Stimulated activated CD4-positive, alpha-beta T cell treated with anti-CD3 and anti-CD28 coated beads, Interleukin-15, amount 100 ng/mL, for 48 hours (primary cell): ENCODE measurements at places on chromosomes 2 and 18.

- no peak for DNase-seq
Observed at GRCh38 chr18:30622104-30622503, 420.4 kb downstream of the DSC3 start.

DNA sequence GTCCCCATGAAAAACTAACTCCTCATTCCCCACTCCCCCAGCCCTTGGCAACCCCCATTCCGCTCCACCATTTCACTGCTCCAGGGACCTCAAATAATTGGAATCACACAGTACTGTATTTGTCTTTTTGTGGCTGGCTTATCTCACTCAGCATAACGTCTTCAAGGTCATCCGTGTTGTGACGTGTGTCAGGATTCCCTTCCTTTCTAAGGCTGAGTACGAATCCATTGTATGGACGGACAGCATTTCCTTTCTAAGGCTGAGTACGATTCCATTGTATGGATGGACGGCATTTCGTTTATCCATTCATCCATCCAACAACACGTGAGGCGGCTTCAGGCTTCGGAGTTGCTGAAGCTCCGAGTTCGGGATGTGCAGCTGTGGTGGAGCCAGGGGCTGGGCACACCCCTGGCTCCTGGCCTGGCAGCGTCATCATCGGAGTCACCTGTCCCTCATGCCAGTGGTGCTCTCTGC lies 1.2 kb upstream of the ASB1 start:
- DNase-seq, result no peak

DNA sequence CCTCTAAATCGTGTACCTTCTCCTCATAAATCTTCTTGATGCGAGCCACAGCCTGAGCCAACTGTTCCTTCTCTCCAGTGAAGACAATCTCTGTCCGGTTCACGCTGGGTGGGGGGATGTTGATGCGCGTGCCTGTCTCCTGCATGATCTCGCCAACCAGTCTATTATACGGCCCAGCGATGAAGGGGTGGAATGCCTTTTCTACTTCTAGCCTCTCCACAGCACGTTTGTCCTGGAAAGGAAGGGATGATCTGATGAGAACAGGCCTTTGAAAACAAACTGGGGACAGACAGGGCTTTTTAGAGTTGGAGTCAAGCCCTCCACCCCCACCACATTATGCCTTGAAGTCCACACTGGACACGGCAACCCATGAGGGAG lies 59.3 kb downstream of the HDLBP start:
- DNase-seq, result no peak

GRCh38 chr18:57915248-57915647 lies 112.1 kb upstream of the ATP8B1 start:
- no peak for DNase-seq

- no peak for DNase-seq
Observed at GRCh38 chr2:153891051-153891450, 19.3 kb downstream of the GALNT13 start.

- DNase-seq, result no peak
Observed at GRCh38 chr2:26088038-26088643, 54.3 kb downstream of the RAB10 start.

GRCh38 chr2:232979871-232980461 lies 33.1 kb downstream of the NGEF start:
- DNase-seq, result no peak

GRCh38 chr18:68564961-68565360 lies 149.9 kb downstream of the TMX3 start:
- DNase-seq, result no peak

DNA sequence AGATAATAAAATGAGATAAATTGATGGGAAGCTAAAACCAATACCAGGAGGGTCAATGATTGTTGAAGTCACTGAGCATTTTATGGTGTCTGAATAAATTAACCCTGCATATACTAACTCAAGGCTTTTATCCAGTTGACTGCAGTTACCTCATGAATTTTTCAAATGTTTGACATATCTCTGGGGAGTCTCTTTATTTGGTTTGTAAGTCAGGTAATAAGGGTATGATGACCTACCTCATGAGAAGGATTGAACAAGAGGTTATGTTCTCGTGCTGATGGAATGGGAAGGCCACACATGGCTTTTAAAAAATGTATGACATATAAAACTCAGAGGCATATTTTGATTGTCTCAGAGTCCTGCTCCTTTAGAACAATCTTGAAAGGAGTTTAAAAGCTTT lies 237.6 kb downstream of the THSD7B start:
- no peak for DNase-seq

DNA sequence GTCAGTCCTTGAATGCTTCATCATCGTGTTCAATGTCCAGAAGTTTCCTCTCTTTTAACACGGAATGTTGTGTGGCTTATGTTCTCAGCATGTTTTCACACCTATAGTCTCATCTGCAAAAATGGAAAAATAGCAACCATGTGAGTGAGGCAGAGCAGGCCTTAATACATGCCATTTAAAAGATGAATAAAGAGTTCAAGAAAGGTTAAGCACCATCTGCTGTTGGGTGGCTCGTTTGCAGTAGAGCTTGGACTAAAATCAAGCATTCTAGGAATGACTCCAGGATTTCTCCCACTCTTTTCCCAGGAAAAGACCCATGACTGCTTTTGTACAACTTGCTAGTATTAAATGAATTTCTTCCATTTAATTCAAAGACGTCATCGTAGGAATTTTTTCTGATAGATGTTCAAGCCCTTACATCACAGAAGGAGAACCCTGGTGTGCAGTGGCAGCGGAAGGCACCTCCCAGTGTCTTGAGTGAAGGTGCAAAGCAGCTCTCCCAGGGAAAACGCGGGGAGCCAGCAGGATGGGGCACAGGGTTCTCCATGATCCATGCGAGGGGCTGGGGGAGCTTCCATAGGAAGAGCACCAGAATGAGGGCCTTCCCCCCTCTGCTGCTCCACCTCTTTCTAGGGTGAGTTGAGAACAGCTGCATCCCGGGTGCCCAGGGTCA lies 9.6 kb downstream of the DCDC2C start:
- no peak for DNase-seq

DNA sequence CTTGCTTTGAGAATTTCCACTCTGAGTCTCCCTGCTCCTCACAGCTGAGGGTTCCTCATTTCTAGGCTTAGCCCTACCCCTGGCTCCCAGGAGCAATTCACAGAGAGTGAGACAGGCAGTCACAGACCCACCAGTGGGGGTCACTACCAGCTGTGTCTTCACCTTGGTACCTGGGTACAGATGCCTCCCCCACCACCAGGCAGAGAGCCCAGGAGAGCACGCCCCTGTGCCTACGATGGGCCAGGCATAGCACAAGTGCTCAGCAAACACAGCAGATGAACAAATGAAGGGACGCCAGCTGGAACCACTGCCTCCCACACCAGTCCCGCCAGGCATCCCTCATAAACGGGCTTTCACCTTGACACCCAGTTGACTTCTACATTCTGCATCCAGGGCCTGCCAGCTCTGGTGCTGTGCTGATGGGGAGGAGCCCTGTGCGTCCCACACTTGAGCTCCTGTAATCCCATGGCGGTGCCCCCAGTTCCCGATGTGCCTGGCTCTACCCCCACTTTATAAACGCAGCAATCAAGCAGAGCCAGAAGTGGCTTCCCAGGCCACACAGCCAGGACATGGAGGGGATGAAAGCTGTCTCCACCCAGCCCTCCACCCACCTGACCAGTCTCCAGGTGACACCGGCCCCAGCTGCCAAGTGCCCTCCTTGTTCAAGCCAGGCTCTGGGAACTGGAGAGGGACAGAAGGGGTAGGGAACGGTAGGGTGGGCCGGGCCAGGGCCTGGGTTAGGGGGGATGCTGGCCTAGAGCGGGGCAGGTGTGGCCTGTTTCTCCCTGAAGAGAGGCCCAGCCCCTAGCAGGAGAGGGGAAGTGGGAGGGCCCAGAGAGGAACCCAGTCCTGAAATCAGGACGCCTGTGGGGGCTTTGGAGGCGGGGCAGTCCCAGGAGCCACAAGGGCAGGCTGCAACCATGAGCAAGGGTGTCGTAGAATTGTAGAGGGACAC lies 42.5 kb downstream of the SCTR start:
- no peak for DNase-seq

DNA sequence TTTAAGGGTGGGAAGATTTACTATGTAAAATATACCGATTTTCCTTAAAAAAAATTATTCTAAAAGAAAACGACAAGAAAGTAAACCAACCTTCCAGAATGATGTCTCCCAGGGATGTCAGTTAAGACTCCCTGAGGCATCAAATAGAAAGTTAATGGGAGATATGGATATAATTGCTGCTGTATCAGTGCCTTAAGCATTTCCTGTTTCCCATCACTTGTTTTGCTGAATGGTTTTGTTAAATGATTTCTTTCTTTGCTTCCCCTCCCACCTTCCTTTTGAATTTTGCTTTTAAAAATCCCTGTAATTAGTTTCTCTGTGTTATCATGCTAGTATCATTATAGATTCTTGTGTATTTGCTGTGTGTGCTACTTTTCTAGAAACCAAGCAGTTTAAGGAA lies 154.3 kb upstream of the CWC22 start:
- DNase-seq, result no peak

DNA sequence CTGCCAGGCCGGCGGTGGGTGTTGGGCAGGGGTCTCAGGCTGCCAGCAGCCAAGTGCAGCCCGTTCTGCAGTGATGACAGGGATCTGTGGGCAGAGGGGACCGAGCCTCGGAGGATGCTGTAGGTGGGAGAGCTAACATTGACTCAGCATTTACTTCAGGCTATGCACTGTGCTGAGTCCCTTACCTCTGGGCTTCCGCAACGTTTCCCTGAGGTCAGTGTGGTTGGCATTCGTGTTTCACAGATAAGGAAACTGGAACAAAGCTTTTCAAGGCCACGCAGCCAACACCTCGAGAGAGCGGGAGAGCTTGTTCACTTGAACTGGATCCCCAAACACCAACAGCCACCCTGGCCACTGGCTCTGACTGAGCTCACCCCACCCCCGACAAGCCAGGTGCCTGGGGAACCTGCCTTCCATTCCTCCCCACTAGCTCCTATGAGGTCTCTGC lies 839 bp upstream of the GPR148 start:
- DNase-seq, result peak; percentile 18
